ENCODE measurements at places on chromosomes 6 and 20. TPM values are rescaled to one million over a fixed set of nuclear protein-coding genes. Genes with fewer than 3 reads are reported as not detected.
A peak's percentile ranks its signal among the peaks of the same experiment; 100 is the strongest.

DNA sequence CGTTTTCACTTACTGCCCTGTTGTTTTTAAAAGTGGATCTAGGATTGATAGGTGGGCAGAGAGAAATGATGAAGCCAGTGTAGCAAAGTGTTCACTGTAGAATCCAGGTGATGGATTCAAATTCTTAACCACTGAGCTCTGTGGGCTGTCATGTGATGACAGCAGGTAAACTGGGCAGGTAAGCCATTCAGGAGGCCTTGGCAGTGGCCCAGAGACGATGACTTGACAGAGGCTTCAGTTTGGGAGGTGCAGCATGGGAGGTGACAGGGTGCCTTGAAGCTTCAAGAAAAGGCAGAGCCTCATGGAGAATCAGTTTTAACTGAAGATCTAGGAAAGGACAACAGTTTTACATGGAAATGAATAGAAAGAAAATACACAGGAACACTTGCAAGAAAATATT lies 2.0 kb downstream of the NAA20 start:
- DNase-seq: no peak

DNA sequence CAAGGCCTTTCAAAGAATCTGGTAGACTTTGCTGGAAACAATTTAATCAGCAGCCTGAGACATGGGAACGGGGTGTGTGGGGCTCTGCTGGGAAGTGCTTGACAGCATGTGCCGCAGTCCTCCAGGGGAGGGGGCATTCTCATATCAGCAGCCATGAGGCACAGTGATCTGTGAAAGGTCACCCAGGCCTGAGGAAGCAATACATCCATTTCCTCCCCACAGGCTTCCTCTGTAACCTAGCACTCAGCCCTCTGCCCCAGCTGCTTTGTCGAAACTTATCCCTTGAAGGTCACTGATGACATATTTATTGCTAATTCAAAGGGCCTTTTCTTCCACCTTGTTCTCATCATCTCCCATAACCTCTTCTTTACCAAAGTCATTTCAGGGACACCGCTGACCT lies 103.3 kb downstream of the TNFAIP3 start:
- DNase-seq: no peak

- DNase-seq: no peak
Observed at GRCh38 chr20:50027611-50028105, 44.9 kb downstream of the SNAI1 start.

VEGFA gene
- total RNA-seq: 20.4 TPM

GRCh38 chr6:151340219-151340978 lies 51.0 kb downstream of the ZBTB2 start:
- no peak for DNase-seq

DNA sequence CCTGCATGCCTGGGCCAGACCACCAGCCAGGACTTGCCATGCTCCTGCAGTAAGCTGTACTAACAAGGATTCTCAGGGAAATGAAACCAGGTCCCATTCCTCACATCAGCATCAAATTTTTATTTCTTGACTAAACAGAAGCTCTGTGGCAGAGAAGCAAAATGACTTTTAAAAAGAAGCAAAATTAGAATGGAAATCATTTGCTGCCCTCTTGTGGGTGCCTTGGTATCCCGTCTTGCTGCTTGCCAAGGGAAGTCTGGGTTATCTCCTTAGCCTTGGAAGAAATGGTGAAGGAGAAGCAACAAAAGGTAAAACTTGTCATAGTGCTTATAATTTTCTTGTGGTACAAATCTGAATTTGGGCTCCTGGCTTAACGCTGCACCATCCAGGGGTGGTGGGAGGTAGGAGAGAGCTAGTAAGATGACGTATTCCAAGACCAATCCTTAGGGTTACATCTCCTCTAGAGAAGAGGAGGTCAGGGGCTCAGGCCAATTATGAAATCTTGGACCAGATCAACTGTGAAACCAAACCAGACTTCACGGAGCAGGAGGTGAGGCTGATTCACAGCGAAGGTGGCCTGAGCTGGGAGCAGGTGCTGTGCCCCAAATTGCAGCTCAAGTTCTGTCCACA lies 107.5 kb downstream of the FAXC start:
- DNase-seq: peak; percentile 65

- no peak for DNase-seq
Observed at GRCh38 chr6:169162249-169162648, 91.4 kb downstream of the THBS2 start.

DNA sequence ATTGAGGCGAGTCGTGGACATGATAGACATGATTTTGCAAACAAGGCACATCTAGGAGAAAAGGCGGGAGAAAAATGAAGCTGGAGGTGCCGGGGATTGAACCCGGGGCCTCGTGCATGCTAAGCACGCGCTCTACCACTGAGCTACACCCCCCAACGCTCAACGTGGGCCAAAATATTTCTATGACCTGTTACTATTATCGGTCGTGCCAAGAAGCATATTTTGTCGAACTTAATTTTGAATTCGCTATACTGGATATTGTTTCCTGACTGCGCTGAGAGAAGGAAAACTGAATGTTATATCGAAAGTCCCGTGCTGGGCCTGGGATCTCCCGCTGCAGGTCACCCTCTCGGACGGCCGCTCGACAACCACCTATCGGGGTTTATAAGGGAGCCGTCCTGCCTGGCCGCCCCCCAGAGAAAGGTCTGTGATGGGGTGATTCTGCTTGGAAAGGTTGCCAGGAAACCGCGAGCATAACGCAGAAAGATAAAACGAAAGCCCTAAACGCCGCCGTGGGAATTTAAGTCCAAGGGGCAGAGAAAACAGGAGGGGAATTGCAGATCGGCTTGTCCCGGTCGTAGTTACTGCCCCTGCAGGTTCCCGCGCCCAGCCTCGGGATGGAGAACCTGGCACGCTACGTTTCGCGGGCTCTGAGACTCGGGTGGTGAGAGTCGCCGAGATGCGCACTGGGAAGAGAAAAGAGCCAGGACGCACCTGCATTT lies 60.0 kb downstream of the TRIM27 start:
- DNase-seq: peak; percentile 86

DNA sequence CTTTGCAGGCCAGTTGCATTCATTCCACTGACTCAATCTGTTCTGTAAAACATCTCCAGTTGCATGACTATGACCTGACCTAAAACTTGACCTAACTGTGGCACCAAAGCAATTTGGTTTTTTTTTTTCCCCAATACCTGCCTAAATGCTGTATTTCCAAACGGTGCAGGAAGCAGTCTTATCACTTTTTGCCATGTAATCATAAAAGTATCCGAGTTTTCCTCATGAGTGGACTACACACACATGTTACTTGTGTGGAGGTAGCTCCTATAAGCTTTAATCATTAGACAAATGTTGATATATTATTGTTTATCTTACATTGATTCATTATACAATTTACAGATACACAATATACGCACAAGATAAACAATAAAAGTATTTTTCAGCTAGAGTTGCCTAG lies 373.7 kb downstream of the BTBD3 start:
- DNase-seq: no peak

TTLL9 gene
- not detected for total RNA-seq

All from G401 (cell line).